ENCODE measurements at places on chromosomes 12 and 14.

GRCh38 chr12:19572920-19573558 is 133.7 kb downstream of the AEBP2 start:
- peak; percentile 34 for DNase-seq

DNA sequence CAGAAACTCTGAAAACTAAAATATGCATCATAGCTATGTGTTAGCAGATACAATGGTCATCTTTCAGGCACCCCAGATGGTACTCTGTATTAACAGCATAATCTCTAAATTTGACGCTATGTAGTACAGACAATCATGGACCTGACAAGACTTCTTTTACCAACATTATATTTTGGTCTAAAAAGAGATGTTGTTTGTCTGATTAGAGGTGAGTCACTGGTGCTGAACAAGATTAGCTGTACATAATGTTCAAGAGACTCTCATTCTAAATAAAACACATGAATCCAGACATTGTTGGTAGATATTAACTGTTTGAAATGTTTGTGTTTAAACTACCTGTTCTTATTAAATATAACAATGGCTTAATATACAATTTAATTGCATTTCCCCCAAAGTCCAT is 146.4 kb upstream of the LMNTD1 start:
- no peak for DNase-seq

DNA sequence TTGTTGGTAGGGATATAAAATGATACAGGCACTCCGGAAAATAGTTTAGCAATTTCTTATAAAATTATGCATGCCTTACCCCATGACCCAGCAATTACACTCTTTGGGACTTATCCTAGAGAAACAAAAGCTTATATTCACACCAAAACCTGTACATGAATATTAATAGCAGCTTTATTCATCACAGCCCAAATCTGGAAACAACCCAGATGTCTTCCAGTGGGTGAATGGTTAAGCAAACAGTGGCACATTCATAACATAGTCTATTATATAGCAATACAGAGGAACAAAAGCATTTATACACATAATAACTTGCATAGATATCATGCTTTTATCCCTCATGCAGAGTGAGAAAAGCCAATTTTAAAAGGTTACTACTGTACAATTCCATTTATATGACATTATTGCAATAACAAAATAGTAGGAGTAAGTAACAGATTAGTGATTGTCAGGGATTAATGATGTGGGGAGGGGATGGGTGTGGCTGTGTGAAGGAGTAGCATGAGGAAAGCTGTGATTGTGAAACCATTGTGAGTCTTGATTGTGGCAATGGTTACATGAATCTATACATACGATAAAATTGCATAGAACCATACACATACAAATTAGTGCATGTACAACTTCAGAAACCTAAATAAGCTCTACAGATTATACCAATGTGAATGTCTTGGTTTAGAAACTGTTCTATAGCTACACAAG is 363.1 kb upstream of the OR4E1 start:
- no peak for DNase-seq

DNA sequence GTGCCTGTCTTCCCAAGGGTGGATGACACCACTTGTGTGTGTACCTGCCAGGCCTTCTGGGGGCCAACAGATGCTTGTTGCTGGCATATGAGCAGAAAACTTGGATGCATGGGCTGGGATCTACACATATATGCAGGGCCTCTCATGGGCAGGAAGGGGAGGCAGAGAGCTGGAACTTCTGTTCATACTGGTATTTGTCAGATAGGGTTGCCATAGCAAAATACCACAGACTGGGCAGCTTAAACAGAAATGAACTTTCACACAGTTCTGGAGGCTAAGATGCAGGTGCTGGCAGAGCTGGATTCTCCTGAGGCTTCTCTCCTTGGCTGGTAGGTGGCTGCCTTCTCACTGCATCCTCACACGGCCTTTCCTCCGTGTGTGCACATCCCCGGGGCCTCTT is 121.8 kb downstream of the SUDS3 start:
- no peak for DNase-seq

GRCh38 chr12:2733493-2734355 is 61.0 kb upstream of the FKBP4 start:
- no peak for DNase-seq

Data from AG10803 (cell line).